ENCODE measurements at places on chromosomes 12 and 14. TPM values are rescaled to one million over a fixed set of nuclear protein-coding genes. Genes with fewer than 3 reads are reported as not detected.

The ANKRD52 gene
- total RNA-seq = 30.0 TPM

The GPR162 gene
- total RNA-seq = 6.6 TPM

The FAIM2 gene
- 3.7 TPM for total RNA-seq

The FOXN4 gene
- total RNA-seq = not detected

The SARNP gene
- total RNA-seq = 48.0 TPM

The SMIM41 gene
- total RNA-seq = 0.07 TPM

The APOF gene
- total RNA-seq = not detected

The DLGAP5 gene
- total RNA-seq = 10.2 TPM

The PLBD1 gene
- 0.86 TPM for total RNA-seq

The ENDOU gene
- 0.40 TPM for total RNA-seq

The RPS6KL1 gene
- total RNA-seq = 0.43 TPM

The LTBR gene
- total RNA-seq = 80.0 TPM

The IFNG-AS1 gene
- total RNA-seq = 0.07 TPM

The KRT83 gene
- total RNA-seq = not detected
